ENCODE measurements at places on chromosomes 3 and 15.

DNA sequence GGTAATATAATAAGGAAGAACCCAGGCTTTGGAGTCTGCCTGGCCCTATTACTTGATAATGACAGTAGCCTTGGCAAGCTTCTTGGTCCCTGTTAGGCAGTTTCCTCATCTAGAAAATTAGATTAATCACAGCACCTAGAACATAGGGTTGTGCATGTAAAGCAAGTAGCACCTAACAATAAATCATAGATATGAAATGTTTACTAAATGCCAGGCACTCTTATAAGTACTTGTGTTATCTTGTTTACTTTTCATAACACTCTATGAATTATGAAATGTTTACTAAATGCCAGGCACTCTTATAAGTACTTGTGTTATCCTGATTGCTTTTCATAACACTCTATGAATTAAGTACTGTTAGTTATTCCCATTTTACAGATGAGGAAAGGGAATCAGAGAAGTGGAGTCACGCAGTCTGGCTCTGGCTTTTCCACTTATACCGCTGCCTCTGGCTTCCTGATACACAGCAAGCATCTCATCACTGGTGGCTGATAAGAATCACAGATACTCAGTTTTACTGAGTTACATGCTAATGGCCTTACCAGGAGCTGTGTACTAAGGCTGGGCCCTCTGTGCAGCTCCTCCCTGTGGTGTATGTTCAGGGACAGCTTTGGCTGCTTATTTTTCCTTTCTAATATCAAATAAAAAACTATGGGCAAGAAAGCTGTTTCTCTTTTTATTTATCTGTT, 123.4 kb downstream of the FEZF2 start:
- no peak for DNase-seq

- no peak for DNase-seq
Measured at GRCh38 chr15:84033793-84034553, 201.6 kb upstream of the GOLGA6L4 start.

- no peak for DNase-seq
Measured at GRCh38 chr3:56753206-56753820, 48.4 kb downstream of the ARHGEF3 start.

GRCh38 chr3:189340680-189341460, 169.1 kb downstream of the TPRG1 start:
- DNase-seq = no peak

DNA sequence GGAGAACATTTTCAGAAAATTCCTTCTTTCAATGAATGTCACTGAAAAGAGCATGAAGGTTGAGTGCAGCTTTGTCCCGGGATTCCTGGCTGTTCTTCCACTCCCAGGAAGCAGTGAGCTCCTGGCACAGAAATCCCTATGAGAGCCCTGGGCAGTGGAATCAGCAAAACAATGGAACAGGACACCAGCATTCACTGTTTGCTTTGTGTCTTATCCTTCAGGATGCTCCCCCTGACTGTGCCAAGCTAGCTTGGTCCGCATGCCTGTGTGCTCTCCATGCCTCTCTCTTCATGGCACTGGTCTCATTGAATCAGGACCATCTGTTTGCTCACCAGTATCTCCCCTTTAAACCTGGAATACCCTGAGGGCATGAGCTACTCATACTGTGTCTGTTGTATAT, 102.0 kb upstream of the GADL1 start:
- DNase-seq = no peak

GRCh38 chr15:82894971-82895520, 57.5 kb downstream of the HOMER2 start:
- no peak for DNase-seq

- DNase-seq = no peak
Measured at GRCh38 chr3:149307435-149307783, 26.0 kb downstream of the TM4SF18 start.

GRCh38 chr3:56725175-56725574, 42.1 kb upstream of the TASOR start:
- peak; percentile 16 for DNase-seq

DNA sequence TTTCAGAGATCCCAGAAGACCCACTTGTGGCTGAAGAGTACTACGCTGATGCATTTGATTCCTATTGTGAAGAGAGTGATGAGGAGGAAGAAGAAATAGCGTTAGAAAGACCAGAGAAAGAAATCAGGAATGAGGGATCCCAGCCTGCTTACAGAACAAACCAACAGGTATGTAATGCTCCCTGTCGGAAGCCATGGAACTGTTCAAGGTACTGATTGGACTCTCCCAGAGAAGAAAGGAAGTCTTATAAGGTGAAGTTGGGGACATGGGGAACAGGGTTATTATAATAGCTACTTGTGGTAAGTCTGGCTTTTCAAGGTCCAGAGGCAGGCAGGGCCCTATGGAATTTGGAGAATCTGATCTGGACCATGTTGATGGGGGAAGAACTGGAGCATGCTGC, 153.1 kb upstream of the NUDT16 start:
- no peak for DNase-seq

- DNase-seq = no peak
Measured at GRCh38 chr15:77664428-77664827, 31.7 kb upstream of the LINGO1 start.

GRCh38 chr15:100124936-100125335, 216.8 kb downstream of the ADAMTS17 start:
- no peak for DNase-seq

- no peak for DNase-seq
Measured at GRCh38 chr3:111967068-111967467, 11.8 kb upstream of the ABHD10 start.

- DNase-seq = no peak
Measured at GRCh38 chr3:43515208-43515917, 106.4 kb downstream of the ANO10 start.

- no peak for DNase-seq
Measured at GRCh38 chr3:142916605-142917004, 27.7 kb upstream of the PCOLCE2 start.

GRCh38 chr15:99727330-99727729, 5.9 kb downstream of the LYSMD4 start:
- DNase-seq = no peak

- DNase-seq = no peak
Measured at GRCh38 chr3:10707400-10708215, 108.4 kb upstream of the SLC6A11 start.

GRCh38 chr15:39510001-39510701, 70.7 kb upstream of the THBS1 start:
- DNase-seq = no peak

DNA sequence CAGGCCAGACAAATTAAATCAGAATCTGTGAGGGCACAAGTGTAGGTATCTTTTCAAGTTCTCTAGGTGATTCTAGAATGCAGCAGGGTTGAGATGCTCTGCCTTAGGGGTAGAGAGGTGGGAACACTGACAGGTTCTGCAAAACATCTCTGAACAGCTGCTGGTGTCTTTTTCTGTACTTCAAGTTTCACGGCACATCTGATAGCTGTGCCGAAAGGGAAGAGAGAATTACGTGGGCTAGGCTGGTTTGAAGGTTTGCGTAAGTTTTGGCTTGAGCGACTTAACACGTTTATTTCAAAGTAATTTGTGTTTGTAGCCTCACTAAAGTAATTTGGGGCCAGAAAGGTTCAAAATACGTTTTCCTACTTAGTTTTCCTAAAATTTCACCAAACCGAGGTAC, 22.5 kb downstream of the PXK start:
- DNase-seq = no peak

- no peak for DNase-seq
Measured at GRCh38 chr3:122621112-122621511, 43.7 kb downstream of the PARP15 start.

- DNase-seq = no peak
Measured at GRCh38 chr3:130093741-130094391, 12.2 kb downstream of the ALG1L2 start.

- no peak for DNase-seq
Measured at GRCh38 chr3:95319921-95320494, 1257.1 kb downstream of the NSUN3 start.

DNA sequence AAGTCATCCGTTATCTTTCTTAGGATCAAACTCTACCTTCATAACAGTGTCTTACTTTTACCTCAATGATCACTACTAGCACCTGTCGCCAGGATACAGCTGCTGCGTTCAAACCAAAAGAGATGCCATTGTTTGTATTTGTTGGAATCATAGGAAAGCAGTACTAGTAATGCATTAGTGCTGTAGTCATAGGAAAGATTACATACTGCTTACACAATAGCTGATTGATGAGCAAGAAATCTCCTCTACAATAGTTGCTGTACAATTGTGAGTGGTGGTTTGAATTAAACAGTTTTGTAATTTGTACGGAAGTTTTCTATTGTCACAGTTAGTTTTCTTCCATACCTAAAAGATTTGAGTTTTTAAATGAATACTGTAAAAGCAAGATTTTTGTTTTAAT, 21.4 kb downstream of the ACAP2 start:
- no peak for DNase-seq

All from stimulated activated CD8-positive, alpha-beta memory T cell treated with anti-CD3 and anti-CD28 coated beads, Interleukin-15, amount 100 ng/mL, for 24 hours (primary cell).